ENCODE measurements at places on chromosomes 5 and 9.
A peak's percentile ranks its signal among the peaks of the same experiment; 100 is the strongest.

DNA sequence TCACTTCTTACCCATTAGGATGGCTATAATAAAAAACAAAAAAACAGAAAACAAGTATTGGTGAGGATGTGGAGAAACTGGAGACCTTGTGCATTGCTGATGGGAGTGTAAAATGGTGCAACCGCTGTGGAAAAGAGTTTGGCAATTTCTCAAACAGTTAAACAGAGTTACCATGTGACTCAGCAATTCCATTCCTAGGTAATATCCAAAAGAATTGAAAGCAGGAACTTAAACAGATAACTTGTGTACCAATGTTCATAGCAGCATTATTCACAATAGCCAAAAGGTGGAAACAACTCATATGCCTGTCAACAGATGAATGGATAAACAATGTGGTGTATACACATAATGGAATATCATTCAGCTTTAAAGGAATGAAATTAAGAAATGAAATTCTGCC, 28.9 kb downstream of the DCP2 start:
- ATAC-seq, result no peak

GRCh38 chr9:9556865-9557803, 1055.7 kb downstream of the PTPRD start:
- no peak for ATAC-seq

DNA sequence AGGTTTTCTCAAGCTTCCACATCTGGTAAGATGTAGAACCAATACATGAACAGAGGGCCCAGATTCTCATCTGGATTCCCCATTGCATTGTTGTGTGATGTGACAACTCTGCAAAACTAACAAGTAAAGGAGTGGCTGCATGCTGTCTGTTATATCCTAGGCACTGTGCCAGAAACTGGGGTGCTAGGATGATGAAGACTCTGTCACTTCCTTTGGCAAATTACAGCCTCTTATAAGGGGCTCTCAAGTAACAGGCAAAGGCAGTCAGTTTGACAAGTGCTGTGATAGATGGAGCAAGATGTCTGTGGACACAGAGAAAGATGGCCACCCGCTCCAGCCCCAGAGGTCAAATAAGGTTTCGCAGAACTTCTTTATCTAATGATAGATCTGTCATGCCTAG, 115.7 kb downstream of the PAPPA start:
- no peak for ATAC-seq

DNA sequence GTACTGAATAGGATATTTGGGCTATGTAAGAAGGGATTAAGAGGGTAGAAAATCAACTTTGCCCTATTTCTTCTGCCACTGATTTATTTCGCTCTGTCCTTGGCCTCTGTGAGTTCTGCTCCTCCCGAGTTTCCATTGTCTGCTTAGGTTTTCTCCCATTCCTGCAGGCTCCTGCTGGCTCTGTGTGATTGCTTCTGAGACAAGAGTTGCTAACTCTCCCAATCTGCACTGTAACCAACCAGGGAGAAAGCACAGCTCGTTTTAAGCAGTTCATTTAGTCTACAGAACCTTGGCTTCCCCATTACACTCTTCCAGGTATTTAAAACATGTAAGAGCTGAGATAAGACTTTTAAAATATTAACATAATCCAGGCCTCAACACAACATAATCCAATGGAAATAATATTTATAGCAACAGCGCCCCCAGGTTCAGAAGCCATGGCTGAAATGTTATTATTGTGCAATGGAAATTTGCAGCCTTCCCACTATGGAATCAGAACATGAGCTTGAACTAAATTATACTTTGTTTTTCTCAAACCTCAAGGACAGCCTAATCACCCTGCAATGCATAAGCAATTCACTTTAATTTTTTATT, 203.5 kb downstream of the ERCC6L2 start:
- peak; percentile 45 for ATAC-seq

GRCh38 chr9:20997503-20998076, 33.9 kb downstream of the HACD4 start:
- ATAC-seq, result no peak

GRCh38 chr9:121783111-121783510, 131.7 kb downstream of the DAB2IP start:
- no peak for ATAC-seq

DNA sequence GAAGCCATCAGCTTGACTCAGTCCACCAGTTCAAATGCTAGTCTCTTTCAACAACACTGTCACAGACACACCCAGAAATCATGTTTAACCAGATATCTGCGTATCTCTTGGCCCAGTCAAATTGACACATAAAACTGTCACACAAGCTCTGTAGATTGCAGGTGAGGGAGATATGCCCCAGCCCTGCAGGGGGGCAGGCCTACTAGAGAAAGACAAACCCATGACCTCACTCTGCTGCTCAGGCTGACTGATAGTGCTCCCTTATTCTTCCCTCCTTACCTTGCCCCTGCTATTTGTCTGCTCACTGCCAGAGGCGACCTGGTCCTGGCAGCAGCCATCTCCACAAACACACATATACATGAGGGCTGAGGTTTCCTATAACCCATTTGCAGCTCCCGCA, 351.3 kb downstream of the DRD1 start:
- no peak for ATAC-seq

- no peak for ATAC-seq
These were observed 314.4 kb downstream of the GADD45G start for GRCh38 chr9:89919171-89919681.

DNA sequence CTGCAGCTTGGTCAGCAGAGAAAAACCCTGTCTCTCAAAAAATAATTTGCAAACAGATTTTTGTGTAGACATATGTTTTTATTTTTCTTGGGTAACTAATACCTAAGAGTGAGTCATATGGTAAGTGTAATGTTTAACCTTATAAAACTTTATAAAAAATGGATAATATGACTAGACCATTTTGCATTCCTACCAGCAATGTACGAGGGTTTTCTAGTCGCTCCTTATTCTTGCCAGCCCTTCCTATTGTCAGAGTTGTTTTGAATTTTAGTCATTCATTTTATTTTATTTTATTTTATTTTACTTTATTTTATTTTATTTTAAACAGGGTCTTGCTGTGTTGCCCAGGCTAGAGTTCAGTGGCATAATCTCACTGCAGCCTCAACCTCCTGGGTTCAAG, 37.8 kb downstream of the RABGAP1 start:
- ATAC-seq, result peak; percentile 61

GRCh38 chr5:38347896-38348295, 89.5 kb downstream of the EGFLAM start:
- no peak for ATAC-seq

GRCh38 chr9:127303830-127304229, 39.3 kb downstream of the GARNL3 start:
- no peak for ATAC-seq

DNA sequence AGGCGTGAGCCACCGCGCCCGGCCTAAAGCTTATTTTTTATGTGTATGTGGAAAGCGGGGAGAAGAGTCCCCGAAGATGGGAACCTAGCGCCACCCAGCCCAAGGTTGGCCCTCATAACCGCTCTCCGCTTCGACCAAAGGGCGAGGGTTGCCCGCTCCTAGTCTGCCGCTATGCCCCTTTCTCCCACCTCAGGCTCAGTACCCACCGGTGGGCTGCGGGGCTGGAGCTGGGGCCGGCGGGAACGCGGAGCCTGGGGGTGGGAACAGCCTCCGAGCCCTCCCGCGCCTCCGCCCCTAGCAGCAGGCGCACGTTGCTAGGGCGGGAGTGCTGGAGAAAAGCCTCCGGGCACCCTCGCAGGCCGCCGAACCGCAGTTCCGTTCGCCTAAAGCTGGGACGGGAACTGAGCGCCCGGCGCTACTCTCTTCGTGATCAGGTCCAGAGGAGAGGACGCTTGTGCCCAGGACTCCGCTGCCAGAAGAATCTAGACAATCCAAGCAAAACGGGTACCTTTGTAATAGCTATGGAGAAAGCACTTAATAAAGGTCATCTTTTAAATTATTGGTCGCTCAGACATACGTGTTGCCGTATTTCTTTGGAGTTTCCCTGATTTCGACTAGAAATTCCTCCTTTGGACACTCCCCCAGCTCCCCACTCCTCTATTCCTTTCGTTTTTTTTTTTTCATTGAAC, at the start of gene WDR31:
Gene WDR31, minus strand, starts transcription at position 265 of the 689 bp plus-strand sequence. CDS start 8,253 bp downstream, outside the sequence.
- ATAC-seq, result peak; percentile 98

GRCh38 chr5:36029914-36030313, 36.8 kb downstream of the UGT3A2 start:
- ATAC-seq, result peak; percentile 21

DNA sequence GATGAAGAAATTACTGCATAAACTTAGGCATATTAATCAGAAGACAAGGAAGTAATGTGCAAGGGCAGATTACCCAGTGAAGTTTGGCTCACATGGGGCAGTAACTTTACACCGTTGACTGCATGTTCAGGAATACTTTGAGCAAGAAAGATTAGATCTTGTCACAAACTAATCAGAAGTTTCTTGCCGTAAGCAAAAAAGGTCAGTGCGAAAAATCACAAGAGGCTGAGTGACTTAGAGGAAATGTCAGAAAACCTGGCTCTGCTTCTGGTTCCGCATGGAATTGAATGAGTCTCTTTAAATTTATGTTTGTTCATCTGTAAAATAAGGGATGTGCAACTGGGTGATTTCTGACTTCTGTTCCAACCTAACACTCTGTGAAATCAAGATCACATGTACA, 64.4 kb downstream of the PARP8 start:
- ATAC-seq, result no peak

DNA sequence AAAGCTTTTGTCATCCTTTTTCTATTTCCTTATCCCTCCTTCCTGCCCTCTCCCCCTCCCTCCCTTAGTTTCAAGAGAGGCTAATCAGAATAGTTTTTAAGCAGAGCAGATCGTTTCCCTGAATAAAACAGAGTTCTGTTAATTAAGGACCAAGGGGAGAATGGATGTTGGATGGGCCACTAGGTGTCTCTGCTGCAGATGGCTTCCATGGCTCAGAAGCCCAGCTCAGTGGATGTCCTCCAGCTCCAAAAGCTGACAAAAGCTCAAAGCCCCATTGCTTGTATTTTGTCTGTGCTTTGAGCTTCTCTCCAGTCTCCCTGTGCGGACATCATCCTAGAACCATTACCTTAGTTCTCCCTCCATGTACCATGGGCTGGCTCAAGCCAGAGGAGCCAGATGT, 21.0 kb upstream of the NPR3 start:
- no peak for ATAC-seq

DNA sequence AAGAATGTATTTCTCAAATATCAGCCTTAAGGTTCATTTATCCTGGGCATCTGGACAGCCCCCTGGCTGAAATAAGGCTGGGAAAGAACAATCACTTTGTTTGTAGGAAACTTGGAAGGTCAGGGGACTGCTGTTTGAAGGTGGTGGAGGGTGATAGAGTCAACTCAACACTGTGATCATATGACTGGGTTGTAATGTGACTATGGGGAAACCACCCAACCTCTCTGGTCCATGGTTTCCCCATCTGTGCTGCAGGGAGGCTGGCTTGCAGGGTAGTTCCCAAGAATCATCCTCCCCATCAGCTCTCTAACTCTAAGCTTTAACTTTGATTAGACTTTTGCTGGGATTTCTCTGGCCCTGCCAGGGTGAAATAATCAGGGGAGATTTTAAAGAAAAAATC, 10.0 kb downstream of the INSYN2B start:
- ATAC-seq, result peak; percentile 29

DNA sequence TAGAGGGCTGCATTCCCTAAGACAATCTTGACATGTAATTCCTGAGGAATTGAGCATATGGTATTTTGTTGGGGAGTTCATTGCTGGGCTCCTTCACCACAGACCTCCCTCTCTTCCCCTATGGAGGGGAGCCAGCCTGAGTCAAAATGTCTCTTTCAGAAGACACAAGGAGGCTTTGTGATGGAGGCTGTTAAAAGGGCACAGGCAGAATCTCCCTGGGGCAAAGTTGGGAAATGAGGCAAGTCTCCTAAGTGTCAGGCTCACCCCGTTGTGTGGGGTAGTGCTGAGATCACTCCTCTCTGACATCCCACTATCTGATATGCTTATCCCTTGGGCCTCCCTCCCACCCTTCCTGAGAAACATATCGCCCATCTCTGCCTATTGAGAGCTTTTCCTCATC, 30.6 kb downstream of the GFRA3 start:
- ATAC-seq, result no peak

GRCh38 chr5:32329395-32329834, 16.7 kb upstream of the MTMR12 start:
- ATAC-seq, result peak; percentile 95

DNA sequence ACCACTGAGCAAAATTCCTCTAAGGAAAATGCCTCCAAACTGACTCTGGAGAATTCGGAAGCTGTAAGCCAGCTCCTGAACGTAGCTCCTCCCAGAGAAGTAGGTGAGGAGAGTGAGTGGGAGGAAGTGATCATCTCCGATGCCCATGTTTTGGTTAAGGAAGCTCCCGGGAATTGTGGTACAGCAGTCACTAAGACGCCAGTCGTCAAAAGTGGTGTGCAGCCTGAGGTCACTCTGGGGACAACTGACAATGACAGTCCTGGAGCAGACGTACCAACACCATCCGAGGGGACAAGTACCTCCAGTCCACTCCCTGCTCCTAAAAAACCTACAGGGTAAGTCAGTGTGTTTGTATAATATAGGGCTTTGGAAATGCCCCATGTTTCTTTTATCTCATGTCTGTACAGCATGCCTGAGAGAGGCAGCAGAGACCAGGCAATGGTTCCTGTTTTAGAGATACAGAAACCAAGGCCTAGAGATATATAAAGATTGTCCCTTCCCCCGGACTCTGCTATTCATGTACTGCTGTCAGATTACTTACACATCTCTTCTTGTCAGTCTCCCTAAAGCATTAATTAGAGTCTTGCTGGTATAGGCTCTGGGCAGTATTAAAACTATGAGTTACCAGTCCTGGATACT, 23.9 kb downstream of the HMGXB3 start:
- no peak for ATAC-seq

GRCh38 chr9:131630205-131630831, 85.0 kb downstream of the PRRT1B start:
- no peak for ATAC-seq

DNA sequence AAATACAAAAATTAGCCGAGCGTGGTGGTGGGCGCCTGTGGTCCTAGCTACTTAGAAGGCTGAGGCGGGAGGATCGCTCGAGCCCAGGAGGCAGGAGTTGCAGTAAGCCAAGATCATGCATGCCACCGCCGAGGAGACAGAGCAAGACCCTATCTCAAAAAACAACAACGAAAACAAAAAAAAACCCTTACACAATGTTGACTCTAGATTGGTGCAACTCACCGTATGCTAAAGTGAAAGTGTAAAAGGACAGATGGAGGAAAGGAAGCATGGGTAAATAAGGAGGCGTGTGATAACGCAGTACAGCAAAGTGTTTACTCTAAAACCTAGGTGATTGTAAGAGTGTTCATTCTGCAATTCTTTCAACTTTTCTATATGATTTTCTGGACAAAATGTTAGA, 15.9 kb upstream of the RUFY1 start:
- no peak for ATAC-seq
